ENCODE measurements at places on chromosomes 12 and 14.

GRCh38 chr12:130254461-130255276, 83.0 kb upstream of the PIWIL1 start:
- peak; percentile 17 for DNase-seq

DNA sequence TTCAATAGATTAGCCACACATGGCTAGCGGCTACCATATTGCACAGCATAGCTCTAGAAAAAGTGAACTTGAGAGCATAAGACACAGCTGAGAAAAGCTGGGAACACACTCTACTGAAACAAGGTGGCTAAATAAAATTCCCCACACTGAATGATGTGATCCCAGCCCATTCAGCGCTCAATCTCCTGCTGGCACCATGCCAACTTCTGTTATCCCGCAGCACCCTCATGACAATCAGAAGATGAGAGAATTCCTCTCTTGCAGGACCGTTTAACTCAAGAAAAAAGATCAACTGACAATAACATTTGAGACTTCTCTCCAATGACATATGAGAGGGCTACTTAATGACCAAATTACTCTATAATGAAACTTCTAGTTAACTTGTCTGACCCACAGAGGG, 115.4 kb downstream of the ADAMTS20 start:
- DNase-seq = no peak

GRCh38 chr12:110243227-110243626, 37.8 kb upstream of the ATP2A2 start:
- DNase-seq = no peak

DNA sequence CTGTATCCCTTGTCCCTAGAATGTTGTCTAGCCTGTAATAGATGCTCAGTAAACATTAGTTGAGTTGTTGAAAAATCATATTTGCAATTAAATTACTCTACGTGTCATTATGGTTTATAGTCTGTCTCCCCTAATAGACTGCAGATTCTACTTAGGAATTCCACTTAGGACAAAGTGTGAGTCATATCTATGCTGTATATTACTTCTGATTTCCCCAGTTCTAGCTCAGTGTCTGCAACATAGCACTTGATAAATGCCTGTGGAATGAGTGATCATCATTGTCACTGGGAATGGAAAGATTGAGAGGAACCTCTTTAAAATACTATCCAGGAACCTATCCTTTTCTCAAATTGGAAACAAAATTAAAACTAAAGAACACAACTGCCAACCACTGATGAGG, 99.3 kb downstream of the TBX5 start:
- DNase-seq = no peak

DNA sequence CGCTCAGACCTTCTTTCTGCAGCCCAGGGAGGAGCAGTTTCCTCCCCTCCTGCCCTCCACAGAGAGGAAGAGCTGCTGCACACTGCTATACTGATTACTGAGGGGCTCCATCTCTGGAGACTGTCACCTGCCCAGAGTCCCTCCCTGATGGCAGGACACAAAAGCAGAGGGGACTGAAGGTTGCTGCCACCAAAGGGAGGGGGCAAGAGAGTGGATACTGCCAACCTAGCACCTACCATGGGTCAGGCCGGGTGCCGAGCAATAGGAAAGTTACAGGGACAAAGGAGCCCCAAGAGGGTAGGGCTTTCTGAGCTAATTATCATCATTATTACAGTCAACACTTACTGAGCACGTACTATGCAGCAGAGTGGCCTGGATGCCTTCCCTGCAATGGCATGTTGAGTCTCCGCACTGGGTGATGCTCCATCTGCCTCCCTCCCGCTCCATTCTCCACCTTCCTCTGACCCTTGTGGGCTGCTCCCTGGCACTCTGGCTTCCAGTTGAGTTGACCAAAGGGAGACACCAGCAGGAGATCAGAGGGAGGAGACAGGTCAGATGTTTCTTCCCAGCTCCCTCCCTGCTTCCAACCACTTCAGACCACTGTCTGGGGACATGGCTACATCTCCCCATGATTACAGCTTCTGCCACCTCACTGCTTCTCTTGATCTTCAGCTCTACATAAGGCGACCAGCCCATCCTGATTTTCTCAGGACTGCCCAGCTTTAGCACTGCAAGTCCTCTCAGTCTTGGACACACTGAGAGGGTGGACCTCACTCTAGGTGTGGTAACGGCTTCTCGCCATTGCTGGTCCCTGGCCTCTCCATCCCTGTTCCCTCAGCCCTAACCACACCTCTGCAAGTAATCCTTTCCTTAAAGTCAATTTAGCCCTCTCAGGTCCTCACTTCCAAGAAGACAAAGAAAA, 2.6 kb upstream of the KRT79 start:
- DNase-seq = no peak

GRCh38 chr14:28061006-28061405, 705.6 kb upstream of the FOXG1 start:
- no peak for DNase-seq

DNA sequence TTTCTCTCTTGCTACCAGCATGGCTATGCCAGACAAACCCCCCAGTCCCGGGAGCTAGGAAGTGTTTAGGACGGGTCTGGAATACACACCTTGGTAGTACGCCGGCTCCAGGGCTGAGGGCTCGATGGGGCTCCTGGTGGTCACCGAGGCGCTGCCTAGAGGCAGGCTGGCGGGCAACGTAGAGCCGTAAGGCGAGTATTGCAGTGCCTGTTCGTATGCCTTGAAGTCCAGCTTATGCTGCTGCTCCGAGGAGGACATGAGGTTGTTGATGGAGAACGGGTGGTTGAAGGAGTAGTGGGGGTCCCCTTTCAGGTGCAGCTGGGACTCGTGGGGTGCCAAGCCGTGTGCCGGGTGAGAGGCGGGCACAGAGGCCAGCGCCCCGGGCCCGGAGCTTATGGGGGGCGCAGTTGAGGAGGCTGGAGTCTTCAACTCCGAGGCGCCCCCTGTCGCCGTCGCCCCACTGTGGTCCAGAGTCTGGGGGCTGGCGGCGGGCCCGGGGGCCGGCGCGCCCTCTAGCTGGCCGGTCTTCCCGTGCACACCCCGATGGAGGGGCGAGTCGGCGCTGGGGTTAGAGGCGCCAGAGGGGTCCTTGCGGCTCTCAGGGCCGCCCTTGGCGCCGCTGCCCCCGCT, 3.6 kb downstream of the FOXA1 start:
- peak; percentile 65 for DNase-seq

GRCh38 chr12:89862511-89863445, 154.1 kb upstream of the ATP2B1 start:
- no peak for DNase-seq

DNA sequence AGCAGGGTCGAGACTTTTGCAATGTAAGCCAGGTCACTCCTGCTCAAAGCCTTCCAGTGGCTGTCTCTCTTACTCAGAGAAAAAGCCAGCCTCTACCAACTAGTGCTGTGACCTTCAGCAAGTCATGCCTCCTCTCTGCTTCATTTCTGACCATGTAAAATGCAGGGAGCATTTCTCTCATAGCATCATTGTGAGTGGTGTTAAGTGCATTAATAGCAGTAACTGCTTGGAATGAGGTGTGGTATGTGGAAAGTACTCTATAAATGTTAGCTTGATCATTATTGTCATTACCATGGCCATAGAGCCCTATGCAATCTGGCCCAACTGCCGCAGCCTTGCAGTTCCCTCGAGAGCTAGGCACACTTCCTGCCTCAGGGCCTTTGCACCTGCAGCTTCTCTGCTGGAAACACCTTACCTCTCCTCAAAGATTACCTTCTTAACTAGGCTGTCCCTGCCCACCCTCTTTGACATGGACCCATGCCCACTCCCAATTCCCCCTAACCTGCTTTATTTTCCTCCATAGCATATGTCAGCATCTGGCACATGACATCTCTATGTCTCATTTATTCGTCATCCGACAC, 10.9 kb downstream of the PLEKHD1 start:
- no peak for DNase-seq

- DNase-seq = no peak
Measured at GRCh38 chr12:94631058-94631457, 19.3 kb downstream of the TMCC3 start.

DNA sequence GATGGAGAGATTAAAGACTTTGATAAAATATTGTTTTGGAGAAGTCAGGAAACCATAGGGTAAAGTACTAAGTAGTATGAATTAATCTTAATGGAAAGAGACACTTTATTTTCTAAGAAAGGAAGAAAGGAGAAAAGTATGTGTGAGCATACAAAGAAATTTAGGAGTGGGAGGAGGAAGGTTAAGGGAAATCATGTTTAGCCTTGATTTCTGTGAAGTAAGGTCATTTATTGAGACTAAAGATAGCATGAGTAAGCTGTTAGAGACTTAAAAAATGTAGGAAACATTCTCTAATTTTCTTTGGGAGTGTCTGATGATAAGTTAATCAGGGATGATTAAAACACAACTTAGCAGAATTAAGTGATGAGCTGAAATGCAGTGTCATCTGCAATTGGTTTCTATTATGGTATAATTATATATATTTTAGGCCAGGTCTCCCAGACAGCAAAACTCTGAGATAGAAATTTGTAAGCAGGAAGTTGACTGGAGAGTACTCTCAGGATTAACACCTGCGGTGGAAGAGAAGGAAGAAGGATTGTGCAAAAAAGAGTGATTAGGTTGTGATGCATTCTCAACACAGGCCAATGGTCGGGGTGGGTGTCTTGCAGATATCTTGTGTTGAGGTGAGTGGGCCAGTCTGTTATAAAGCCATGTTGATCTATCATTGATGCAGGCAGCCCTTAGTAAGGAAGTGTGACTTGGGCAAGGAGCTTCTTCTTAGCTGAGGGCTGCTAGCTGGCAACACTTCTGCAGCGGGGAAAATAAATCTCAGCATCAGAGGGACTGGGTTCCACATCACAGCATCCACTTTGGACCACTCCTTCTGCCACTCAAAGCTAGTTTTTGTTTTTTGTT, 256.2 kb downstream of the AEBP2 start:
- DNase-seq = no peak

DNA sequence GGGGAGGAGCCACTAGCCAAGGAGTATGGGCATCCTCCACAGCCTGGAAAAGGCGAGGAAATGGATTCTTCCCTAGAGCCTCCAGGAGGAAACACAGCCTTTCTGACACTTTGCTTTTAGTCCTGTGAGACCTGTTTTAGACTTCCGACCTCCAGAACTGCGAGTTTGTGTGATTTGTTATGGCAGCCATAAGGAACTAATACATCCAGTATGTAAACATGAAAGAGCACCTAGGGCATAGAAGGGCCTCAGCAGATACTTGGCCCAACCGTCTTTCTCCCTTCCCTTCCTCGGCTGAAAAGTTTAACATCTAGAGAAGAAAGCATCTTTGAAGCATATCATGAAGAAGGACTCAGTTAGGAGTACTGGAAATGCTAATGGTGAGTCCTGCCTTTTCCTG, 3.6 kb downstream of the HIP1R start:
- DNase-seq = no peak

GRCh38 chr12:114291389-114292060, 114.4 kb downstream of the TBX5 start:
- DNase-seq = no peak

GRCh38 chr14:70779667-70780066, 29.6 kb downstream of the MAP3K9 start:
- no peak for DNase-seq

GRCh38 chr12:75820848-75821578, 210.6 kb downstream of the PHLDA1 start:
- no peak for DNase-seq

- DNase-seq = no peak
Measured at GRCh38 chr14:24084440-24084839, 9.7 kb upstream of the PCK2 start.

DNA sequence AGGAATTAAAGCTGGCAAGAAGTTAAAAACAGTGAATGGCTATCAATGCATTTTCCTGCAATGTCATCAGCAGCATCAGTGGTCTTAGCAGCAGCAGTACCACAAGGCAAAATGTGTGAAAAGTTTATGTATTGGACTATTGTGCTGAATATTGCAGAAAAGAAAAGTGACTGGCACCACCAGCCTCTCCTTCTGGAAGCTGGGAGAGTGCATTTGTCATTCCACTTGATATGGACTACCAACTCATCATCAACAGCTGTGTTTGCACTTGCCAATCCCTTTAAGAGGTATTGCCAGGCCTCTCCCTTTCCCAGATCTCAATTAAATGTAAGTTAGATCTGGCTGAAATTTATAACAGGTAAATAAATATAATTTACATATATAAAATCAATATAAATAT, 151.0 kb upstream of the GZMB start:
- DNase-seq = no peak

- no peak for DNase-seq
Measured at GRCh38 chr12:9241301-9241700, 33.1 kb upstream of the PZP start.

DNA sequence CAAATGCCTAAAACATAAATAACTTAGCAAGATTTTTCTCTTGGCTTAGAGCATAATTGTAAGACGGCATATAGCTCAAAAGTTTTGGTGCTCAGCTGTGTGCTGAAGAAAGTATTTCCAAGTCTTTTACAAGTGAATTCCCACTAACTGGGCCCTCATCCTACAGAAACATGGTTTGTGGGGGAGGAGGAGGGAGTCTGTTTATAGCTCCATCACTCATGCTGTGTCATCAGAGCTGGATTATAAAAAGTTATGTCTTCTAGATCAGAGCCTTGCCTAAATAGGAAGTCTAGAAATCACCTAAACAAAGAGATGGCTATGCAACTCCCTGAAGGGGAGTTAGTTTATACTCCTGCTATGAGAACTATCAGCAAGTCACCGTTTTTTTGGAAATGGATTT, 65.9 kb upstream of the OTOGL start:
- no peak for DNase-seq

DNA sequence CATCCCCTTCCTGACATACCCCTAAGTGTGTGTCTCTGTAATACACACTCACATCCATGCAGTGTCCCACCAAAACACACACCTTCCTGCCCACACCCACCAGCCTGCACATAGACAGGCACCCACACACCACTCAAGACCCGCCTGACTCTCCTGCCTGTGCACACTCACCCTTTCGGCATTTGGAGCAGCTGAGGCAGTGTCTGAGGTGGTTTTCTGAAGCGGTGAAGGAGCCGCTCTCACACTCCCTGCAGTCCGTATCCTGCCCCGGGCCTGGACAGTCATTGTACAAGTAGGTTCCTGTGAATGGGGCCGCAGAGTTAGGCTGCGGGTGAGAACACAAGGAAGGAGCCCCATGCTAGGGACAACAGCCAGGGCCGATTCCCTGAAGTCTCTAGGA, 8.3 kb downstream of the TNFRSF1A start:
- DNase-seq = no peak

- no peak for DNase-seq
Measured at GRCh38 chr14:77324816-77325745, 4.2 kb downstream of the GSTZ1 start.

DNA sequence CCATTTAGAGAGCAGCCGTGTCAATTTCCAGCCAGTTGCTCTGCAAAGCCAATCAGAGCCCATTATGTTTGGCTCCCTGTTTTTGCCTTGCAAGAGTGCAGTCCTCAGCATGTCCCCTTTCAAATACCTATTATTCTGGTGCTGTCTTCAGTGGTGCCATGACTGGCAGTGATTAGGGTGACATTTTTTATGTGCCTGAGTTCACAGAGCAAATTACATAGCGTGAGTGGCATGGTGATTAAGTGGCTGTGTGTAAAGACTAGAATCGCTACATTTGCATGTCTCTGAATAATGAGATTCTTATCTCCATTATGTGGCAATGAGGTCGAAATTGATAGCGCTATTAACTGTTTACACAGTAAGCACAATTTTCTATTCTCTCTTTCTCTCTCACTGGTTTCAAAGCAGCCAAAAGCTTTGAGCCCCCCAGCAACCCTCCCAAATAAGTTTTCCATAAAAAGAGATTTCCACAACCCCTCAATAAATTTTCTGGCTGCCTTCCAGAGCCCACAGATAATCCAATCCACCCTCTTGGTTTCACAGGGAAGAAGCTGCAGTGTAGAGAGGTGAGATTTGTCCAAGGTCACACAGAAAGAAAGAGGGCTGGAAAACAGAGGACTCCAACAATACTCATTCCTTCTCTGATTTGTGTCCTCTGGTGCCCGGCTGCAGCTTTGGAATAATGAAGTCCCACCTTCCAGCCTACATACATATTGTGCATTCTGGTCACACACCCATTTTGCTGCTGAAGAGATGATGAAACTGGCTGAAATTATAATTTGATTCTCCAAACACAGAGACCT, 58.8 kb upstream of the NUDT4 start:
- no peak for DNase-seq
